ENCODE measurements at places on chromosomes 11 and 22.

DNA sequence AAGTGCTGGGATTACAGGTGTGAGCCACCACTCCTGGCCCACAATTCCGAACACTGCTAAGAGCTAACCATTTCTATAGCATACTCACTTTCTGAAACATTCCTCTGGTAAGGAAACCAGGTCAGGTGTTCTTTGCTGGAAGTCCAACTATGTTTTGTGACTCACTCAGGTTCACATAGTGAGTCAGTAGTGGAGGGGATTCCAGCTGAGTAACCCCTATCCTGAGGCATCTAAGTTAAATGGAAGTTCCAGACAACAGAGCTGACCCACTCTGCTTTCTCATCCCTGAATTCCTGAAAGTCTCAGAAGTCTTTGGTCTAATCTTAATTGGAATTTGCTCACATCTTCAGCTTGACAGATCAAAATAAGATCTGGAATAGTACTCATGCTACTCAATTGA lies 3.0 kb upstream of the CHRNA10 start:
- DNase-seq, result no peak

- no peak for DNase-seq
These were observed 130.0 kb upstream of the NTM start for GRCh38 chr11:131240421-131240820.

GRCh38 chr11:62516736-62517371 lies 29.8 kb downstream of the AHNAK start:
- no peak for DNase-seq

DNA sequence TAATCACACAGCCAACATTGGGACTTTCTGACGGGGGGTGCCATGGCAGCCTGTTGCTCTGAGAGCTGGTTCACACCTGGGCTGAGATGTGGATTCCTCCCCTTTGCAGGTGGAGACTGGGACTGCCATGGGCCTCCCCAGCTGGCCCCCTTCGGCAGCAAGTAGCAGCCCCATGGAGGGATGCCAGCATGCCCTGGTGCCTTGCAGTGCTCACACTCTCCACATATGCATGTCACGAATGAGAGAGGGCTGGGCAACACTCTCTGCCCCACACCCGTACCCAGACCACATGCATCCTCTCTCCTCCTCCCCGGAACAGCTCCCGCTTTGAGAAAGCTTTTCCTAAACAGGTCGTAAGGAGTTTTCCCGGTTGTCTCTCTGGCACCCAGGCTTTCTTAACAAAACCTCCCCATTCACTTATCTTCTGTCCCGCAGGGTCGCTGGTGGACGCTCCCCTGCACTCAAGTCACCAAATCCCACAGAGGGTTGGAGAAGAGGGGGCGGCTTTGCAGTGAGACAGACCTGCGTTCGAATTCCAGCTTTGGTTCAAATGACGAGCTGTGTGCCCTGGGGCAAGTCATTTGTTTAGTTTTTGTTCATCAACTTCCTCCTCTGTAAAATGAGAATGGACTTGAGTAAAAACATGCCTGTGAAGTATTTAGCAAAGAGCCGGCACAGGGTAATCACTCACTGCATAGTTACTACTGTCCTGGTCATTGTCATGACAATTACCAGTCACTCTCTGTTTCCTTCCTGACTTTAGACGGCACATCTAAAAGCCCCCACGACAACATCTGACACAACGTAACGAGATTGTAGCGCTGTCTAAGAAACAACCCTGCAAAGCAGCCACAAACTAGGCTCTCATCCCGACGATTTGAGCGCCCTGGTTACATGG lies 231.3 kb upstream of the B3GAT1 start:
- DNase-seq, result no peak

DNA sequence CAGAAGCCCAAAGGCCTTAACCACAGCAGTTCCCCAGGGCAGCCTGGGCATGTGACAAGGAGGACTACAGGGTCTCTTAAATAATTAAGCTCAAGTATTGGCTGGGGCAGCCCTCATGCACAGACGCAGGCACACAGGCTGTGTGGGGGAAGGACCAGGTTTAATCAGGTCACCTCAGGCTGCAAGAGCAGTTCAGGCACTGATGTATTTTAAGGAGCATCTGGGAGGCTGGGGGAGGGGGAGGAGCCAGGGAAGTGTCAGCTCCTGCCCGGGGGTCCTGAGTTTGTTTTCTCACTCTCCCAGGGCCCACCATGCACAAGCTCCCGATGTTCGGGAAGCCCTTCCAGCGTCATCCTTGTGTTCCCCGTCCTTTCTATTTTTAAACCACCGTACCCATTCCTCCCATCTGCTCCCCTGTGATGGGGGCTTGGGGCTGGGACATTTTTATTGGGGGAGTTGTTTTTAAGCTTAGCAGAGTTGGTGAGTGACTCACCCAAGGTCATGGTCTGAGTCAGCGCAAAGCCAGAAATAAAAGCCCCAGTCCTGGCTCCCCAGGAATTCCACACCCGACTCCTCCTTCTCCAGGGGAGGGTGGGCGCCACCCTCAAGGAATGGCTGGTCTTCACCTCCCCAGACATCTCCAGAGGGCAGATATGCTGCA lies 2.4 kb downstream of the CSDC2 start:
- DNase-seq, result no peak
